ENCODE measurements at places on chromosomes 12 and 14. TPM values are rescaled to one million over a fixed set of nuclear protein-coding genes. Genes with fewer than 3 reads are reported as not detected.

- DNase-seq: no peak
These were observed 540.5 kb downstream of the DIO2 start for GRCh38 chr14:79670811-79671210.

GRCh38 chr12:49339464-49339861 lies 2.5 kb upstream of the C1QL4 start:
- DNase-seq: no peak

DNA sequence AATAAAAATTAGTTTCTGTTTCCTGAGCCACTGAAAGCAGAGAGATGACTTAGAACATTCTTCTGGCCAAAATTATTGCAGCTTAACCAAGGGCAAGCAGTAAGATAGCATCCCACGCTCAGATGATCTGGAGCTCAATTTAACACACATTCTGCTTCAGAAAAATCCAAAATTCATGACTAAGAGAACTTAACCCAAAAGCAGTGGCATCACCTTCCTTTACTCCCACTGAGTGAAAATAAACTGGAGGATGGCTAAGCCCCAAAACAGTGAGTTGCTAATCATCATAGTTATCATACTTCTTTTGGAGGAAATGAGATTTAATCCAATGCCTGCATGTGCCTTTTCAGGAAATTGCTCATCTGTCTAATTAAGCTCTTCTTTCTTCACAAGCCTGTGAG lies 195.4 kb downstream of the DUSP6 start:
- DNase-seq: no peak

DNA sequence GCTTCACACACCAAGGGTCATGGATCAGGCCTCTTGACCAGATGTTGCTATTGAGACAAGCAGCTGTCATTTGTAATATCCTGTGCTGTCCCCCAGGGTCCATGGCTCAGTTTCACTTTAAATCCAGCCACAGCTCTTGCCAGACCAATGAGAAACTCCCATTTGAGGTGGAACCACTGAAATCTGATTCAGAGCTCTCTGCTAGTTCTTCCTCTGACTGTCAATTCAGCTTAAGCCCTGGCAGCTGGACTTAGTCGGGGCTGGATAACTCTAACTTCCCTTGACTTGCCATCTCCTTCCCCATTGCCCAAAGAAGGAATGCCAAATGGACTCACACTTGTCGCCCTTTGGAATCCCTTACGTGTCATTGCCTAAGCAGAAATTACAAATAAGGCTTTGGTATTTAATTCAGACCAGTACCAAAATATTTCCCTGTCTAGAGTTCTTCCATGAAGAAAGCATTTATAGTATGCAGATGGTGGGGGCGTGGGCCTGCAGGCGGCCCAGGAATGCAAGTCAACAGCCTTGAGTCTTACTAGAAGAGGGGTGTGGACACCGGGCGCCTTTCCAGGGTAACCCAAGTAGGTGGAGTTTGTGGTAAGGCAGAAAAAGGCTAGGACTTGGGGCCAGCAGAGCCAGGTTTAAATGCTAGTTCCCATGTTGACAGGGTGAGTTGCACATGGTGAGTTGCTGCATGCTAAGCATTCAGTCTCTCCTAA lies 96.9 kb upstream of the TMPO start:
- DNase-seq: peak; percentile 97

DNA sequence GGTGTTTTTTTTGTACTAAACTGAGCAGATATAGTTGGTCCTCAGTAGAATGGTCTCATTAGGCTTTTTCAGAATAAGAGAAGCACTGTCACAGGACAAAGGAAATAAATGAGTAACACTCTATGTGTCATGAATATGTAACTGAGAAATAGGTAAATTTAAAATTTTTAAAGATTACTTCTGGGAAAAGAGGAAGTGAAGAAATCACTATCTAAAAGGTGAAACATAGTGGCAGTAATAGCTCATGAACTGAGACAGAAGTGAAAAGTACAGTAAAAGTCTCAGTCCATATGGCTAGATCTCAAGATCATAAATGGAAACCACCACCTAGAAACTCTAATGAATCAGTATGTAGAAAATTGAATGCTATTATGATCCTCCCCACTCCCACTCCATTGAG lies 89.3 kb upstream of the TTC7B start:
- DNase-seq: no peak

- DNase-seq: no peak
These were observed 49.4 kb downstream of the CCNK start for GRCh38 chr14:99530407-99531155.

The HOXC13 gene
- total RNA-seq: 9.8 TPM

The RERG gene
- total RNA-seq: 16.5 TPM

Data from lower leg skin (tissue), 4 donors.